ENCODE measurements at places on chromosomes 4 and X. TPM values are rescaled to one million over a fixed set of nuclear protein-coding genes. Genes with fewer than 3 reads are reported as not detected.

Gene XAGE1B
- not detected for total RNA-seq

Gene CT45A10
- total RNA-seq: not detected

Gene SSX1
- total RNA-seq: not detected

Gene GPR119
- not detected for total RNA-seq

Gene CFI
- 1.4 TPM for total RNA-seq

Gene RAB40A
- total RNA-seq: 0.26 TPM

Gene CXorf58
- not detected for total RNA-seq

Gene GLUD2
- total RNA-seq: 0.36 TPM

Gene CPE
- total RNA-seq: 3.2 TPM

Gene GSX2
- total RNA-seq: not detected

Gene TECRL
- total RNA-seq: not detected

Gene RTL5
- 1.1 TPM for total RNA-seq

Gene GYPA
- not detected for total RNA-seq

Gene MAGEA2
- total RNA-seq: not detected

Gene UGT2A1
- total RNA-seq: not detected

Gene SPRY1
- 14.8 TPM for total RNA-seq

Gene LNX1
- 35.3 TPM for total RNA-seq

Gene TCEAL5
- not detected for total RNA-seq

Gene NWD2
- not detected for total RNA-seq

Gene CT47B1
- total RNA-seq: not detected

Gene PCDH19
- under 0.01 TPM for total RNA-seq

Gene ITGB1BP2
- 109 TPM for total RNA-seq

All from myocyte (in vitro differentiated cells).